ENCODE measurements at places on chromosomes 7 and 10. TPM values are rescaled to one million over a fixed set of nuclear protein-coding genes. Genes with fewer than 3 reads are reported as not detected.

DNA sequence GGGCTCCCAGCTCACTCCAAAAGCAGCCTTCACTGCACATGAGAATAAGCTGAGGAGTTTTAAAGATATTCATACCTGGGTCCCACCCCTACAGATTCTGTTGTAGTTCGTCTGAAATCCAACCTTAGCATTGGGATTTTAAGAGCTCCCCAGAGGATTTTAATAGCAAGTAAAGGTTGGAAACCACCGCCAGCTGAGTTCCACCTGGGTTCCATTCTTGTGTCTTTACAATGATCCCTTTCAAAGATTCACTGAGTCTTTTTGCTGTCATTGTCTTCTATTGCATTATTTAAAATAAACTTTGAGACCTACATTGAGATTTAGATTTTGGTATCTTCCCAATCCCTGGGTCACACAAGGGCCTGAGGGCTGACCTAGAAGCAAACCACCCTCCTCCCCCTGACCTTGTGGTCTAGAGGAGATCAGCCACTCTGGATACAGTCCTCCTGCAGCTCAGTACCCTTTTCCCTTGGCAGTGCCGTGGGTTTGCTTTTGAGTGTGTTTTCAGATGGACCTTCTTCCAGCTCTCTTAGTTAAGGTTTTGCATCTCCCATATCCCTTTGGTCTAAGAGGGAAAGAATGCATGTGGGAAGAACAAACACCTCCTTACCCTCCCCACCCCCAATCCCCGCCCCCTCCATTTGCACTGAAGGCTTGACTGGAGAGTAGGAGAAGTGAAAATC lies 22.6 kb upstream of the SIRT1 start:
- no peaks in the 10 kb centered on the region for H3K36me3 ChIP-seq
- H3K4me3 ChIP-seq = no peak overlapping the region
- H3K27ac ChIP-seq = no peak overlapping the region
- no peaks in the 10 kb centered on the region for H3K27me3 ChIP-seq
- no peak for DNase-seq

ATP5F1C gene
- total RNA-seq = 284 TPM

DNA sequence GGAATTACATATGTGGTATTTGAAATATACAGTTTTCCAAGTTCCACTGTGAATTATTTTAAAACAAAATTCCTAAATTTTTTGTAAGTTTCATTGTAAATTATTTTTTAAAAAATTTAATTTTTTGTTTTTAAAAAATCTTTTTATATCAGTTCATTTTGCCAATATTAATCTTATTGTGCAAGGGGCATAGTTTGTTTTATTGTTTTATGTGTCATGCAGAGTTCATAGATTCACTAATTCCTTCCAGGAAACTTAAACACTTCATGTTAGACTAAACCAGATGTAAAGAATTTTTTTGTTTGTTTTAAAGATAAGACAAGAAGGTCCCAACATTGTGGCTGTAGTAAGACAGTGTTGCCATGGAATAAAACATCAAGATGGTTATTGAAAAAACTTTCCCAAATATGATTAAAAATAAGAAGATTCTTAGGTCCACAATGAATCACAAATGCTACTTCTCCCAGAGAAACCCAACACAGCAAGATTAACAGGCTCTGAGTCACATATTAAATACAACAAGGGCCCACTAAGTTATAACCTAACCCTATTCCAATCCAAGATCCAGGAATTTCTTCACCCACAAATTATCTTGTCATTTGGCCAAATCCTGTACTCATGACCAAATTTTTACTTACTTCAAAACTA lies 464.7 kb upstream of the IGFBP3 start:
- H3K27me3 ChIP-seq = no peaks in the 10 kb centered on the region
- no peak overlapping the region for H3K27ac ChIP-seq
- DNase-seq = no peak
- no peaks in the 10 kb centered on the region for H3K4me1 ChIP-seq
- no peak overlapping the region for H3K4me3 ChIP-seq

GRCh38 chr7:99493823-99494222 lies 6.3 kb downstream of the ZNF394 start:
- peaks cover 57% of the 10 kb centered on the region for H3K36me3 ChIP-seq
- no peak overlapping the region for H3K27ac ChIP-seq
- H3K4me3 ChIP-seq = no peak overlapping the region
- H3K4me1 ChIP-seq = peaks cover 7% of the 10 kb centered on the region

GRCh38 chr7:40230101-40230500 lies 95.3 kb downstream of the SUGCT start:
- no peaks in the 10 kb centered on the region for H3K27me3 ChIP-seq
- DNase-seq = no peak
- H3K36me3 ChIP-seq = no peaks in the 10 kb centered on the region
- H3K4me1 ChIP-seq = no peaks in the 10 kb centered on the region

DNA sequence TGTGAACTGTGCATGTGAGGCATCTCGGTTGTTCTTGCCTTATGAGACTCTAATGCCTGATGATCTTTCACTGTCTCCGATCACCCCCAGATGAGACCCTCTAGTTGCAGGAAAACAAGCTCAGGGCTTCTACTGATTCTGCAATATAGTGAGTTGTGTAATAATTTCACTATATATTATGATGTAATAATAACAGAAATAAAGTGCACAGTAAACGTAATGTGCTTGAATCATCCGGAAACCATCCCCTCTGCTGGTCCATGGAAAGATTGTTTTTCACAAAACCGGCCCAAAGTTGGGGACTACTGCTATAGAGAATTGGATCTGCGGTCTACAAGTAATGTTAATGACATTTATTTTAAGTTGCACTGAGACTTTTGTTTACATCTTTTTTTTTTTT lies 126.7 kb downstream of the TPST1 start:
- H3K27me3 ChIP-seq = no peaks in the 10 kb centered on the region
- H3K27ac ChIP-seq = no peak overlapping the region
- no peaks in the 10 kb centered on the region for H3K36me3 ChIP-seq
- H3K4me3 ChIP-seq = no peak overlapping the region
- no peak for DNase-seq
- no peaks in the 10 kb centered on the region for H3K4me1 ChIP-seq

DNA sequence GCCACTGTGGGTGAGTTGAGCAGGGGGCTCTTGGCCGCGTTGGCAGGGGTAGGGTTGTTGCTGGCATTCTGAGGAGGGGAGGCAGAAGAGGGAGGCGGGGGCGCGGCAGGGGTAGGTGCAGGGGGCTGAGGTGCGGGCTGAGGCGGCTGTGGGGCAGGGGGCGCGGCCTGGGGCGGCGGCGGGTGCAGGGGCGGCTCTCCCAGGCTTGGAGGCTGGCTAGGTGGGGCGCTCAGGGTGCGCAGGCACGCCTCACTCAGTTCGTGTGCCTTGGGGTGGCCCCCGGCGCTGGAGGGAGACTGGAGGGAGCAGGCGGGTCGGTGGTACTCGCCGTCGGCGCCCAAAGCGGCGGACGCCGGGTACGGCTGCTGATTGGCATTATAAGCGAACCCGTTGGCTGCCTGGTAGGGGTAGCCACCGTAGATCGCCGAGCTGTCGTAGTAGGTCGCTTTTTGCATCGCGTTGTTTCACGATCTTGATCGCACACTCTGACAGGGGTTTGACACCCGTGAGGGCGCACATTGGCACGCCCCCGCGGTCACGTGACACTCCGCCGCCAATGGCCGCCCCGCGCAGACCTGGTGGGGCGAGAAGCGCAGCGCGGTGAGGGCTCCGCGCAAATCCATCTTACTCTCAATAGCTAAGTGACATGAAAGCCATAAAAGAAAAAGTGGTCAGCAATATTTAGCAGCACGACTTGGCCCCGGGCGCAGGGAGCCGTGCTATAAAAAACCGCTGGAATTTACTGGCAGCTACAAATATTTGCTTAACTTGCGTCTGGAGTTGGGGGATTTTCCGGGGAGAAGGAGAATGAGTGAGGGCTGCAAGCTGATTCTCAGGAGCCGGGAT lies 7.9 kb upstream of the HOXA2 start:
- peaks cover 23% of the 10 kb centered on the region for H3K36me3 ChIP-seq
- peak overlapping the region; percentile 98 for H3K27ac ChIP-seq
- H3K4me1 ChIP-seq = peaks cover 60% of the 10 kb centered on the region
- H3K4me3 ChIP-seq = peak overlapping the region; percentile 65
- DNase-seq = no peak

ELOVL3 gene
- total RNA-seq = 0.40 TPM

- no peaks in the 10 kb centered on the region for H3K27me3 ChIP-seq
- no peak overlapping the region for H3K4me3 ChIP-seq
- peak; percentile 17 for DNase-seq
- no peaks in the 10 kb centered on the region for H3K36me3 ChIP-seq
These were observed 47.1 kb upstream of the HYAL4 start for GRCh38 chr7:123797673-123798531.

FXYD4 gene
- not detected for total RNA-seq

All from spinal cord (tissue), 10 donors.